ENCODE measurements at places on chromosomes 16 and 17.

DNA sequence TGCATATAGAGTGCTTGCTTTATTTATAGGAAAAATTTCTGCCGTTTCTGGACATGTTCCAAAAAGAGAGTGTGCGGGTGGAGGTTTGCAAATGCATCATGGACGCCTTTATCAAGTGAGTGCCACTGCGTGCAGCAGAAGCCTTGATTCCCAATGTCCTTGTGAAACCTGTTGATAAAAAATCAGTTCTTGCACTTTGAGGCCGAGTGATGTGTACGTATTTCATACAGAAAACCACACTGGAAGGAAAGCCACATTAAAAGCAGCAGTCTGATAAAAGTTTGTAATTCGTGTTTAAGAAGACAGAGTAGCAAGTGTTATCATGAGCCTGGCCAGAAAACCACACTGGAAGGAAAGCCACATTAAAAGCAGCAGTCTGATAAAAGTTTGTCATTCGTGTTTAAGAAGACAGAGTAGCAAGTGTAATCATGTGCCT, 78.0 kb downstream of the KNOP1 start:
- DNase-seq: no peak

GRCh38 chr17:14204084-14204483, 32.6 kb downstream of the CDRT15 start:
- peak; percentile 19 for DNase-seq

- DNase-seq: no peak
Observed at GRCh38 chr16:87832741-87833502, 36.4 kb downstream of the SLC7A5 start.

DNA sequence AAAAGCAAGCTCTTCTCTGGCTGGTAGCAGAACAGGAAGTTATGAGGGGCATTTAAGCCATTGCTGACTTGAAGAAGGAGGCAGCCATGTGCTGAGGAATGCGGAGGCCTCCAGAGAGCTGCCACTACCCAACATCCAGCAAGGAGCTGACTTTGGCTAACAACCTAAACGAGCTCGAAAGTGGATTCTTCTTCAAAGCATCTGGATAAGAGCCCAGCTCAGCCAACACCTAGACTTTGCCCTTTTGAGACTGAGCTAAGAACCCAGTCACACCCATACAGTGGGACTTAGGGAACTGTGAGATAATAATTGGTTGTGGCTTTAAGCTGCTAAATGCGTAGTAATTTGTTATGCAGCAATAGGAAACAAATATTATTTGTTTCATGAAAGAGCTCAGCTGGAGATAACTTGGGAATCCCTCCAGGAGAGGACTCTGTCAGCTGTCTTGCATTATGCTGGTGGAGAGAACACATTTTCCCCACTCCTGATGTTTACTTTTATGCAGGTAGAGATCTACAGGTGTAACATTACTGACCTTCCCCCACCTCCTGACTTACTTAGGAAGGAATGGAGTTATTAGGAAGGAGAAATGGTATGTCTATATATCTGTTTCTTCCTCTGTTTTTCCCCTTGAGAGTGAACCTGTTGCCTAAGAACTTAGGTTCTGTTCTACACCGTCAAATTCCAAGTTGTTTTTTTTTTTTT, 52.7 kb upstream of the ZNF629 start:
- no peak for DNase-seq

- no peak for DNase-seq
Observed at GRCh38 chr17:55774846-55775271, 24.0 kb downstream of the PCTP start.

- DNase-seq: no peak
Observed at GRCh38 chr17:77472468-77473310, 331.9 kb downstream of the SEC14L1 start.

DNA sequence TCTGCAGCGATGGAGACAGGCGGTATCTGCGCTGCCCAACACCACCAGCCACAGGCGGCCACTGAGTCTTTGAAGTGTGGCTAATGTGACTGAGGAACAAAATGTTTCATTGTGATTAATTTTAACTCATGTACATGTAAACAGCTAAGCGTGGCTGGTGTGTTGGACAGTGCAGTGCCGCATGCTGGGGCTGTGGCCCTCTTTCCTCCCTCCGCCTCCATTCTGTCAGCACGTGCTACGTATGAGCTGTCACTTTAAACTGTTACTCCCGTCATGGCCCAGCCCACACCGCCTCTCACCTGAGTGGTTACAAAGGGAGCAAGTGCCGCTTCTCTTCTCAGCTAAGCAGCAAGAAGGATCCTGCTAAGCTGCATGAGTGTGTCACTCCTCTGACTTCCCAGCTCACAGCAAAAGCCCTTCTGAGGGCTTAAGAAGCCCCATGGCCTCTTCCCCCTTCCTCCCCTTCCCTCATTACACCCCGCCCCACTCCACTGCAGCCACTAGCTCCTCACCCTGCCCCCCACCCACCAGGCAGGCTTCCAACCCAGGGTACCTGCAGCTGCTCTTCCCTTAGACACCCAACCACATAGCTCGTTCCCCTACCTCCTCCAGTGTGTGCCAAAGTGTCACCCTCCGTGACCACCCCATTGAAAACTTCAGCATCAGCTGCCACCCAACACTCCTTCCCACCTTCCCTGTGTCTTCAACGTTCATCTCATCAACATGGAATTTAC, 15.0 kb downstream of the HASPIN start:
- DNase-seq: no peak

- DNase-seq: no peak
Observed at GRCh38 chr17:37859451-37859850, 64.8 kb upstream of the TBC1D3K start.

DNA sequence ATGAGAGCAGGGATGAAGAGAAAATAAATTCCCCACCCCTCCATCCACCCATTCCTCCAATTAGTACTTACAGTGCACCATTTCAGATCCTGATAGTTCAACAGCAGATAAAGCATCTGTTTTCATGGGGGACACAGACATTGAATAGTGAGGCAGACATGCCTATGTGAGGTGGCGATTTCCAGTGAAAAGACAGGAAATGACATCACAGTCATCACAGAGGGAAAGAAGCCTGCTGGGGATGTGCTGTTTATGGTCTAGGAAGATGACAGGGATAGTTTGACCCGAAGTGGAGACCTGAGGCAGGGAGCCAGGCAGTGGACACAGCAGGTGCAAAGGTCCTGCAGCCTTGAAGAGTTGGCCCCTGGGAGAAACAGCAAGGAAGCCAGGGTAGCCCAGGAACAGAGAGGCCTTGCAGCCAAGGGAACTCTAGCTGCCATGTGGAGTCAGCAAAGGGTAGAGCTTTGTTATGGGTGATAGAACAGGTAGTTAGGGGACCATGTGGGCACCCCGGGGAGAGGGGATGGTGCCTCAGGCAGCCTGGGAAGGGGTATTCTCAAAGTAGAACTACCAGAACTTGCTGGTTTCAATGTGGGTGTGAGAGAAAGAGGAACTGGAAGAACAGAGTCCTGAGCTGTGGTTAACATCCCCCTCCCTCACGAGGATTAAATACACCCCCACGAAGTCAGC, 256.6 kb downstream of the CPPED1 start:
- DNase-seq: no peak

DNA sequence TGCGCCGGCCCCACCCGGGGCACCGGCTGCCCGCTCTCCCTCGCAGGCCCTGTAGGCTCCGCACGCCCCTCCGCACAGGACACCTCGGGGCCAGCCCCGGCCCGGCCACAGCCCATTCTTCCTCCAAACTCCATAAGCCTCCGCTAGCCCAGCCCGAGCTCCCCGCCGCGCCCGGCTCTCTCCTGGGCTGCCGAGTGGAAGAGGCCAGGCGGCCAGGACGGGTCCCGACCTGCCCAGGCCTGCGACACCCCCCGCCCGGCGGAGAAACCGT, 397 bp downstream of the NCOR1 start:
- peak; percentile 87 for DNase-seq

DNA sequence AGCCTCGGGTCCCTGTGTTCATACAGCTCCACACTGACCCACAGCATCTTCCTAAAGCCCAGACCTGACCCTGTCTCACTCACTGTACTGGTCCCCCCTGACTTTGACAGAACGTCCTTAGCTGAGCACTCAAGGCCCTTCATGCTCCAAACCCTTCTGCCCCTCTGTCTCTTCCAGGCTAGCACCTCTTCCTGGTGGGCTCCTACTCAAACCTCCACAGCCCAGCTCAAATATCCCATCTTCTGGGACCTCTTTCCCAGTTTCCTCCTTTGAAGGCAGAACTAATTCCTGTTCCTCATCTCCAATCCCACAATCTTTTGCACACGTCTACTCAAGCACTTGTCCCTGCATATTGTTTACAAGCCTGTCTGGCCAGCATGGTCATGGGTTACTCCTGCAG, 8.8 kb downstream of the GRIN2C start:
- DNase-seq: no peak

Measured in osteocyte (in vitro differentiated cells).